ENCODE measurements at places on chromosomes 12 and 14.

DNA sequence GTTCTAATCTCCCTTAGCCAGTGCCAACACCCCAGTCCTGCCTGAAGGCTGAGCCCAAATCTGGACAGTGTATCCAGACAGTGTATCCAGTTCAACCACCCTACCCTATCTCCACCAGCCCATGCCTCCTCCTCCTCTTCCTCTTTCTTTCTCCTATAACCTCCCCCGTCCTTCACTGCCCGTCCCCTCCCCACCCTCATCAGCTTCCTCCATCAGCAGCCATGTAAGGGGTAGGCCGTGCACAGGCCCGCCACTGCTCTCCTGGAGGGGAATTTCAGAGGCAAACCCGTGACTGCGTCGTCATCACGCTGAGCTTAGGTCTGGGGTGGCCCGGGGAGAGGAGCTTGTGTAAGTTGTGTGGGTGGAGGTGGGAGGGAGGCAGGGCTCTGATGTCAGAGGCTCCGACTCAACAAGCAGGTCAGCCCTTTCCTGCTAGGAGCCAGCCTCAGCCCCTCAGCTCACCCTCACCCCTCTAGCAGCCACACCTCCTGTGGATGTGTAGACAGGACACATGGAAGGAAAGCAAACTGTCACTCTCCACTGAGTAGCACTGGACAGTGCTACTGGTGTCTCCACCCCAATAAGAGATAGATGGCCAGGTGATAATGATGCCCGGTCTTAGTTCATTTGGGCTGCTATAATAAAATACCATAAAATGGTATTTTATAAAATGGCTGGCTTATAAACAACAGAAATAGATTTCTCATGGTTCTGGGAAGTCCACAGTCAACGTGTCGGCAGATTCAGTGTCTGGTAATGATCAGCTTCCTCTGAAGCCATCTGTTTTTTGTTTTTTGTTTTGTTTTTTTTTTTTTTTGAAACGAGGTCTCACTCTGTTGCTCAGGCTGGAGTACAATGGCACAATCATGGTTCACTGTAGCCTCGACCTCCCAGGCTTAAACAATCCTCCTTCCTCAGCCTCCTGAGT, 50.5 kb downstream of the IRF2BPL start:
- no peak for DNase-seq

DNA sequence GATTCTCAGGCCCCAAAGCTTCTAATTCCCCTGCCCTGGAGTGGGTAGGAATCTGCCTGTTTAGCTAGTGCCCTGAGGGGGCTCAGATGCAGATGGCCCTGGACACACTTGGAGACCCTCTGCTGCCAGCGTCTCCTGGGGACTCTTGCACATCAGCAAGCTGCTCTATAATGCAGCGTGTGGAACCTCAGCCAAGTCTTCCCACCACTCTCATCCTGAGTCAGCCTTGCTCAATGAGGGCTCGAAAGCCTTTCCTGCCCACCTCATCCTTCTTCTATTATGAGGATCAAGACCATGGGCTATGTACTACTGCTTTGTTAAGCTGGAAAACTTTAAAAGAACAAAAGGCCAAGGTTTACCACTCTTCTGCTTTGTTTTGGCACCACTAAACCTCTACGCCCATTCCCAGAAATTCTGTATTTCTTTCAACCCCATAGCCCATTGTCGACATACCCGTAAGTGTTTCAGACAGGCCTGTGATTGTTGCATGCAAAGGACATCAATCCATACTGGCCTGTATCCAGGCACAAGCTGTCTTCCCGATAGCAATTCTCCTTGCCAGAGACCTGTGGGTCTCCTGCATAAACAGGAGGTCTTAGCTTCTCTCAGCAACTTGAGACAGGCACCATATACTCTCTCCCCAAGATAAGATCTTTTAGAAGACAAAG, 246.9 kb downstream of the DPF3 start:
- DNase-seq: peak; percentile 78

GRCh38 chr12:120849765-120850164, 54.4 kb downstream of the SPPL3 start:
- peak; percentile 92 for DNase-seq

DNA sequence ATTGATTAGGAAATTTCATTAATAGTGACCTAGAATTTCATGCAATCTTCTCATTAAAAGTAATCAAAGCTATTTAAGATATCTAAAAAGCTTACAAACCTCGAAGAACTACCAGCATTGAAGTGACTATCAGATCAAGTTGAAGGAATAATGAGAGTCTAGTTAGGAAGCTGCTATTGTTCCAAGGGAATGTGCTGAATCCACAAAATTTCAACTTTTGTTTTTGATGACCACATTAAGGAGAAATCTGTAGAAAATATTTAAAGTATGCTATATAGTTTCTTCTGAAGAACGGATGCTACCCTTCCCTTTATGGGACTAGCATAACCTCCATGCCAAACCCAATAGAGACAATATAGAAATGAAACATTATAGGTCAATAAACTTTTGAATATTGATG, 2.5 kb upstream of the CTSG start:
- no peak for DNase-seq

DNA sequence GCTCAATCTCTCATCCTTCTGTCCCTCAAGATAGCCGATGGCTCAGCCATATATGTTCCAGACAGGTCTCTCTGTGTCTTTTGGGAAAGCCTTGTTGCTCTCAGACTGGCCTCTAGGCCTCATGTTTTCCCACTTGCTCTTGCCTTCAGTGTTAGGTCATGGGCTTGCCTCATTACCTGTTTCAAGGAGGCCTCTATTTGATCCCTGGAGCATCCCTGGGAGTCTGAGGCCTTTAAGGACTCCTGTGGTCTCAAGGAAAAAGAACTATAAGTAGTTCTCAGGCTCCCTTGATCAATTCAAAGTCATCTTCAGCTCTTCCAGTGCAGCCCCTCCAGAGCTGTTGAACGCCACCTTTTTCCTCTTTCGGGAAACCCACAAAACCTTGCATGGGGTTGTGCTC, 47.9 kb downstream of the NTF3 start:
- no peak for DNase-seq

GRCh38 chr12:57868851-57869268, 22.3 kb upstream of the CTDSP2 start:
- DNase-seq: no peak

DNA sequence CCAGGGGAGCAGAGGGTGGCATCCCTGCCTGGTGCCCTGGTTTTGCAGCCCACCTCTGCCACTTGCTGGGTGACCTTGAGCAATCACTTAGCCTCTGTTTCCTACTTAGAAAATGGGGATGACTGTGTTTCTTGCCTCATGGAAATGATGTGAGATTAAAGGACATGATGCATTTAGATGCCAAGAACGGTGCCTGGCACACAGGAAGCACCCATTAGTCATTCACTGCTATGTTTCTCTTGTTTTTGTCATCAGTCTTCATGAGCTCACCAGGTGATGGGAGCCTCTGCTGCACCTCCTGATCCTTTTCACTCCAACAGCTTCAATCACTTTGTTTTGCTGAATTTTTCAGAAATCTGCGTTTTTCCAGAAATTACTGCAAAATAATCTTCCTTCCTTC, 23.6 kb upstream of the ATF1 start:
- peak; percentile 15 for DNase-seq

DNA sequence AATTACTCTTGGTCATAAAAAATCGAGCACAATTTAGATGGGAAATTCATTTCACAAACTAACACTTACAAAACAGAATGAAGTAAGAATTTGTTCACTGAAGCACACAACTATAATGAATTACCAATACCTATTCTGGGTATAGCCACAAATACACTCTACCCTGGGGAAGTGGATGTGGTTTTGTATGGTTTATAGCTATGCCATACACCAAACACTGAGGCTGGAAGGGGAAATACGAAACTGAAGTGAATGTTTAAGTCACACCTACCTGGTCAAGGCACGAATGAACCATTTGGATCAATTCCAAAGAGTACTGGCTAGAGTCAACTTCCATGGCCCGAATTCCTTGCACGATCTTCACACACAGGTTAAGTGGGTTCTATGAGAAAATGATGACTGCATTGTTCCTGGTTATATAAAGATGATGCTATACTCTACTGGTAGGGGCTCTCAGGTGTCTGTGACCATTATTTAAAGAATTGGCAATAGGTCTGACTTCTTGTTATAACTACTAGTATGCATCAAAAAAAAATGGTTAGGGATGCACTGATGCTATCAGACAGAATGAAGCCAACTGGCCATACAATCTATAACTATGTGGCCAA, 12.8 kb downstream of the NEK9 start:
- DNase-seq: no peak

GRCh38 chr12:59861635-59862034, 265.8 kb downstream of the SLC16A7 start:
- DNase-seq: no peak

DNA sequence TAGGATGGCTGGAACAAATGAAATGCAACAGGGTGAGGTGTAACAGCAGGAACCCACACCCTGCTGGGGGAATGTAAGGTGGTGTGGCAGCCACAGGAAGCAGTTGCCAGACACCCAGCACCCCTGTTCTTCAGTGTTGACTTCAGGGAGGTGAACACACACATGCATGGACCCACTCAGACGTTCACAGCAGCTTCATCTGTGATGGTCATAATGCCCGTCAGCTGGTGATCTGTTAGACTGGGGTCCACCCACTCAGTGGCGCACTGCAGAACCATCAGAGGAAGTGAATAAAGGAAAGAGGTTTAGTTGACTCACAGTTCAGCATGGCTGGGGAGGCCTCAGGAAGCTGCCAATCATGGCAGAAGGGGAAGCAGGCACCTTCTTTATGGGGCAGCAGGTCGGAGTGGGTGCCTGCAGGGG, 22.7 kb upstream of the TEX22 start:
- peak; percentile 72 for DNase-seq

- DNase-seq: no peak
Observed at GRCh38 chr14:73180385-73180805, 44.1 kb downstream of the PSEN1 start.

GRCh38 chr12:4215229-4216186, 58.1 kb upstream of the CCND2 start:
- no peak for DNase-seq

GRCh38 chr14:97995038-97995437, 1197.9 kb downstream of the VRK1 start:
- DNase-seq: no peak

GRCh38 chr12:24360907-24361306, 411.4 kb upstream of the SOX5 start:
- no peak for DNase-seq

DNA sequence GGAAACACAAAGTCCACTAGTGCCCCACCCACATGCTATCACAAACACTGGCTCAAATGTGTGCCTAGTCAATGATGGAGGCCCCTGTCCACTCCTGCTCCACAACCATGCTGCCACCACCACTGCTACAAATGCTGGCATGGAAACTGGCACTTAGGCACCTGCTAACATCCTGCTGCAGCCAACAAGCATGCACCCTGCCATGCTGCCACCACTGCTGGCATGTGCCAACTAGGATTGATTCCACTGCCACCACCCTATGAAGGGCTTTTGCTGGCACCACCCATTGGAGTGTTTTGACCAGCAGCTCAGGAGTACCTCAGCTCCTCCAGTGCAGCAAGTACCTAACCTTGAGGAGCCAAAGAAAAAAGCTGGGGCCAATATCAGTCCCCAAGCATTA, 236.6 kb downstream of the CCDC59 start:
- no peak for DNase-seq

DNA sequence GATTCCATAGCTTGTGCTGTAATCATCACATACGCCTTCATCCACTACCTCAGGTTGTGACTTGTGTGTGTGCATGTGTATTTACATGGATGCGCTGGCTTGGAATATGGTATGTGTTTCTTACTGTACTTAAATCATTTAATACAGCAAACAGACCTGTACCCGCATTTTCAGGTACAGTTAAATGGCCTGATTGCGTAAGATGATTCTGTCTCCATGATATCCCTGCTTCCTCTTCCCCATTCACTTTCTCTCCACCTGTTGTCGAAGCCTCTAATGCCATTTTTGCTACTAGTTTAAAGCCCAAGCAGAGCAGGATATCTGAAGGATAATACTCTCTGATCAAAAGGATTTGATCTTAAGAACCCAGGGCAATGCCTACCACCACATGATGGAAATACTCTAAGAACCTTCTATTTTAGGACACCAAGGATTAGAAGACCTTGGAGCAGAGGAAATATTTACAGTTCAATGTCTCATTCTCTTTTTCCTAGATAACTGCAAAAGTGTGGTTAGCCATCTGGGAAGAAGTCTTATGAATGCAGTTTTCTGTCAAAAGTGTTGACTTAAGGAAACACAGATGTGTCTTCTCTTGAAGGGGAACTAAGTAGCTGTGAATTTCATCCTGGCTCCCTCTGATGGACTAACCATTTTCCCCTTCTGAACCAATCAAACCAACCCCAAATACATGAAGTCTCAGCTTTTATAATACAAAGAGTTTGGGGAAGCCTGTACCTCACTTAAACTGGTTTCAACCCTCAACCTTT, 78.7 kb downstream of the HELB start:
- no peak for DNase-seq

DNA sequence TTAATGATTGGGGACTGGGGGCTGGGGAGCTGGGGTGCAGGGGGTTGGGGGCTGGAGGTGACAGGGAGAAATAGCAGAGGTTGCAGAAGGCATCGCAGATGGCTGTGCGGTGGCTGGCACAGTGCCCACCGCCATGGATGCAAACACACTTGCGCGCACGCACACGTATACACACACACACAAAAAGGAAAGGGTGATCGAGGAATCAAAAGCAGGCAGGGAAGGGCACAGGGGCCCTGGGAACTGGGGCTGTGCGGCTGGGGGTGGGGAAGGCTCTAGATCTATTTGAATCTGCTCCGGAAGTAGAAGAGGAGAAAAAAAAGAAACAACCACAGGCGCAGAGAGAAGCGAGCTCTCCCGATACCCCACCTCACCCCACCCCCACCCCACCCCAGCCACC, 39.4 kb downstream of the ZFHX2 start:
- no peak for DNase-seq

GRCh38 chr12:26937443-26937862, 328 bp downstream of the INTS13 start:
- no peak for DNase-seq

DNA sequence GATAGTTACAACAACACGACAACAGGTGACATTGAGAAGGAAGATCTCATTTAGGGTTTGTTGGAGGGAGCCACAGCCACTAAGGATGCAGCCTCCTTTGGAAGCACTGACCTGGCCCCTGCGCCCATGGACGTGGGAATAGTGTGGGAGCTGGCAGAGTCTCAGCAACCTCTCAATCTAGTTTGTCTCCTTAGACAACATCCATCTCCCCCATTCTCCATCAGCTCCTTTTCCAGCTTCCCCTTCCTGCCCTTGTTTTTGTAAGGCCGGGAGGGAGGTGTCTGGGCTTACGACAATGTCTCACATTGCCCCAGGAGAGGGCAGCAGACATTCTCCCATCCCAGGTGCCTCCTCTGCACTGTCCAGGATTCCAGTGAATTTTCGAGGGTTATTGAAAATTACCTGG, 170.2 kb upstream of the PZP start:
- DNase-seq: peak; percentile 76

- DNase-seq: no peak
Observed at GRCh38 chr14:50978529-50978871, 34.2 kb upstream of the PYGL start.
